ENCODE measurements at places on chromosomes 4 and X.

- no peak for DNase-seq
Observed at GRCh38 chrX:40871385-40872082, 136.2 kb upstream of the MED14 start.

DNA sequence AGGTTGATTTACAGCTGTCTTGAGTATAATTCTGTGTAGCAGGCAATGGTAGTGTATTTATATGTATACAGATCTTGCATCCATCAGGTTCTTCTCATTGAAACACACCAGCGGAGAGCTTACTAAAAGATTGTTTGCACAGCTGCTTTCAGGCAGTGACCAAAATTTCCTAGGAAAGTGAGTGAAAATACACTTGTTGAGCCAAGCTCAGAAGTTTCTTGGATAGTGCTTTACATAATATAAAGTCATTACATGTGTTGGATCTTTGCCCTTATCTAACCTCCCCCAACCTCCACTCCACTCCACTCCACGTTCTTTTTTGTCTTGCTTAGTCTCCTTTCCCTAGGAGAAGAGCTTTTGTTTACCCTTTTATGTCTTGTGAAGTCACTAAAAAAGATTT, 34.1 kb downstream of the CNKSR2 start:
- no peak for DNase-seq

DNA sequence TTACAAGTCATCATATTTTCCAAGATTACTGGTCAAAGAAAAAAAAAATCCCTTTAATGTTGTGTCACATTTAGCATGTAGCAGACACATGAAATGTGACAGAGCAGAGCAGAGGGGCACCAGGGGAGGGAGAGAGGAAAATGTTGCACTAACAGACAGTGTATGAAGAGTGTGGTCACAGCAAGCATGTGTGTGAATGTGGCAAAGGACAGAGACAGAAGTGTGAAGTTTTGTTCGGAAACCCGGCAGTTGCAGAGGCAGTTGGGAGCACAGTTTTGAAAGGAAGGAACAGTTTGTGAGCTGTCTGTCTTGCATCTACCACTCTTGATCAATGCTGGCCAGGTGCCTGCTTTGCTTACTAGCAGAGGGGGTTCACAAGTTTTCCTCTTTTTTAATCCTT, 83.9 kb upstream of the MAP3K15 start:
- no peak for DNase-seq

GRCh38 chr4:142194905-142195304, 558.5 kb downstream of the IL15 start:
- DNase-seq: no peak

DNA sequence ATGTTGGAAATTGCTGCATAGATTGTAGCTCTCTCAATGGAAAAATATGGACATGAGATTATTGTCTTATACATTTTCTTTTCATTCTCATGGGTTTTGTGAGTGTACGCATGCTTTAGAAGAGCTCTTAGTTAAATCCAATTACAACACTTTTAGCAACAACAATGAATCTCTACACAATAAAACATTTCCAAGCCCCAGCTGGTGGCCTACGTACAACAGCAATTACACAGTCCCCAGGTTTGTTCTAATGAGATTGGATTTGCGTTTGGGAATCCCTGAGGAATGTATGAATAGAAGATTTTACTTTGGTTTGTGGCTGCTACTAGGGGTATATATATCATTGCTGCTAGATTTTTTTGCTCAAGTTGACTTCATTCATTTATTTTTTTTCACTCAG, 98.6 kb downstream of the FHDC1 start:
- DNase-seq: no peak

- DNase-seq: no peak
Observed at GRCh38 chr4:98518559-98519267, 139.7 kb downstream of the TSPAN5 start.

DNA sequence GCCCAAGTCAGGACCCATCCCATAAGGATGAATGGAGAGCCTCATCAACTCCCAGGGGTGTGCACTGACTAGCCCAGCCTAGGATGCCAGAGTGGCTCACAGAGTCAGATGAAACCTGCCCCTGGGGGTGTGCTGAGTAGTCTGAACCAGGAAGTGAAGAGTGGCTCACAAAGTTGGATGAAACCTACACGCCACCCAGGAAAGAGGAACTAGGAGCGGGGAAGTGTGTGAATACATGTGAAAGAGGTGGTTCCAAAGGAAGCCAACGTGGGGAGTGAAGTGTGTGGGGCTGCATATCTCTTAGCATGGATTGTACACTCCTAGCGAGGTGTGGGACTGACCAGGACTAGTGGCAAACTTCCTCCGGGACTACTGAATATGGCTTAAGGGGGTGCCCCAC, 902.1 kb upstream of the NDST4 start:
- DNase-seq: no peak

DNA sequence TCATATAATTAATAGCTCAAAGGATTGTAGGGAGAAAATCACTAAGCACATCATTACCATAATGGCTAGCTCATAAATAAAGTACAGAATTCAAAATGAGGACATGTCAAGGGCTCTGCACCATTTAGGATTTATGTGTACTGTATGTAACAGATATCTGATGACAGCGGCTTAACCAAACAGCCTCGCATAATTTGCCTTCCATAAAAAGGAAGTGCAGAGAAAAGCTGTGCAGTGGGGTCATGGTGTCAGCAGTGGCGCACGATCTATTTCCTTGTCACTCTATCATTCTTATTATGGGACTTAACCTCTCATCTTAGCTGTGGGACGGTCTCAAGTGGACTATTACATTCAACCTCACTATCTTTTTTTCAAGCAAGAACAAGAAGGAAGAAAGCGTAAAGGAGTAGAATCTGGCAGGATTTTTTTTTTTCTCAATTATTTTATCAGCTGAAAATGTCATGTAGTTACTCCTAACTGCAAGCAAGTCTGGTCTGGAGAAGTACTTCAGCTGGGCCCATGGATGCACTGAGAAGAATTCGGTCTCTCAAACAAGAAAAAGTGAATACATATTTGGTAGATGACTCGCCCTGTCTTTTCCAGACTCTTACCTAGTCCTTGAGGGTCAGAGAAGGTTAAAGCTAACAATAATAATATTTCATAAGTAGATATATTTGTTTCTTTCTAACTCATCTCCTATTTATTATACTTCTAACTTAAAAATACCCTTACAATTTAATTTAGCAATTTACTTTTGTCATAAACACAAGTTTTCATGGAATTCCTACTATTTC, 94.6 kb downstream of the COX18 start:
- no peak for DNase-seq

- DNase-seq: no peak
Observed at GRCh38 chrX:37765507-37765906, 14.4 kb upstream of the CYBB start.

DNA sequence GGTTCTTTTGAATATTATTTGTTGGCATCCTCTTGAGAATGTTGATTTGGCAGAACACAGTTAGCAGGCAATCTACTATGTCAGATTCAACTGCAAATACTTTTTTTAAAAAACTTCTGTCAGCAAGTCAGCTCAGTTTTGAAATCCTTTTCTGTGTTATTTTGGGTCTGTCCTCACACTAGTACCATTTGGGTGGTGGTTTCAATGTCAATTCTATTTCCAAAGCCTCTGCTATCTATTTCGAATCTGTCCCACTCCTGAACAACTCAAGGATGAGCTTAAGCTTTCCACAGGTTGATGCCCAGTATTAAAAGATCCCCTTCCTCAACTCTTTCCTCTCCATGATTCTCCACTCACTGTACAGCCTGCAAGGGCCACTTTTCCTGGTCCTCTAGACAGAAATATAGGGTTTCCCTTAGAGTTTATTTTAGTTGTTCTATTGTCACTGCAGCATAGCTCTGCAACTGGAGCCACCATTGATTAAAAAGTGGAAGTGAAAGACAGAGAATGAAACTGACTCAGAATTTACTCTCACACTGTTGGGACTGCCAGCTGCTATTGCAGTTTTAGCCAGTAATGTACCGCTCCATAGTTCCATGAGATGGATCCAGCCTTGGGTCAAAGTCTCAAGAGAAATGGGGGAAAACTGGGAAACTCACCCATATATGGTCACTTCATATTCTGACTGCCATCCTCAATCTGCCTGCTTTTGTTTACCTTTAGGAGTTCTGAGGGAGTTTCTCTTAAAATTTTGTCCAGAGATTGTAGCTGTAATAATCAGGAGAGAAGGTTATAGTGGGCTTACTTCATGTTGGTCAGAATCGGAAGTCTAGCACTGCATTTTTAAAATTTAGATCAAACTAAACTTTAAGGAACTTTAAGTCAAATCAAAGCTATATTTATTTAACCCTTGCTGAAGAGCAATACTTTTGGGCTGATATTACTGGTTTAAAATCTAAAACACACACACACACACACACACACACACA, 14.6 kb downstream of the HDX start:
- DNase-seq: no peak

- DNase-seq: no peak
Observed at GRCh38 chr4:4425119-4425690, 38.3 kb downstream of the NSG1 start.

GRCh38 chr4:8355864-8356565, 84.5 kb downstream of the ACOX3 start:
- DNase-seq: no peak

DNA sequence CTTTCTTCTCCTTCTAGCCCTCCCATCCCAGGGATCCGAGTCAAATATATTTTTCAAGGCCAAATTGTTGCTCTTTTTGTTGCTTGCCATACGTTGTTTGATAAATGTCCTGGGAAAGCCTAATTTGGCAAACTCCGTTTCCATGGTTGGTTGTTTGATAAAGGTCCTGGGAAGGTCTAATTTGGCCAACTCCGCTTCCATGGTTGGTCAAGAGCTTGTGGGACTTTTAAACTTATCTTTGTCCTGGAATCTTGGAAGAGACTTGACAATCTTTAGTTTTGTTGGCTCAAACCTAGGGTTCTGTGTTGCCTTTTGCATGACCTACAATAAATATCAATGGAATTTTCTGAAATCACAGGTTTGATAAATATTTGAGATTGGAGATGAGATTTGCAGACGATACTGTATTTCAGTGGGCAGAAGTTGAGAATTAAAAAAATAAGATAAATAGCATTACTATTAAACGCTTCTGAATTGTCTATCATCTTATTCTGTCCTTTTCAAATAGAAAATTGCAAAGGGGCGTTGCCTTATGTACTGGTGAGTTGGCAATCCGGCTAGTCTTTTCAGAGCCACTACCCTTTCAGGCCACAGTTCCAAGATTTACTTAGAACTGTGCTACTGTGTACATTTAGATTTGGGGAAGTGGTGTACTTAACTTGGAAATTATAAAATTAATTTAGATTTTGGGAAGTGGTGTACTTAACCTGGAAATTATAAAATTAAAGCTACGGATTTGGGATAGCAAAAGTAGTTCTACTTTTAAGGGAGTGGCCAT, 804 bp downstream of the OSTC start:
- peak; percentile 63 for DNase-seq

GRCh38 chrX:153398275-153398960, 2.7 kb downstream of the PNMA6E start:
- DNase-seq: no peak

- DNase-seq: no peak
Observed at GRCh38 chrX:1500701-1501624, 36.0 kb downstream of the P2RY8 start.

GRCh38 chrX:68084765-68085164, 348.5 kb downstream of the OPHN1 start:
- DNase-seq: no peak

DNA sequence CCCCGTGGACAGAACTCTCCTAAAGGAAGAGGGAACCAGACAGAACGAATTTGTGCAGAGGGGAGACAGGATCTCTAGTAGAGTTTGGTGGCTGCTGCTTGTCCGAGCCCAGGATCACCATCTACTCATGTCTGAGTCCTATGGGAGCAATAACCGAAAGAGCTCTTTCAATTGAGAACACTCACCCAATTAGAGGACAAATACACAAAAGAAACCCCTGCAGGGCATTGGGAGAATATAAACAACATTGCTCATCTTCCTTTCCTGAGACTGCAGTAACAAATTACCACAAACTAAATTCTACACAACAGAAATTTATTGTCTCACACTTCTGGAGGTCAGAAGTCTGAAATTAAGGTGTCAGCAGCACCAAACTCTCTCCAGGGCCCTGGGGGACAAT, 65.6 kb downstream of the SPINK2 start:
- DNase-seq: no peak

DNA sequence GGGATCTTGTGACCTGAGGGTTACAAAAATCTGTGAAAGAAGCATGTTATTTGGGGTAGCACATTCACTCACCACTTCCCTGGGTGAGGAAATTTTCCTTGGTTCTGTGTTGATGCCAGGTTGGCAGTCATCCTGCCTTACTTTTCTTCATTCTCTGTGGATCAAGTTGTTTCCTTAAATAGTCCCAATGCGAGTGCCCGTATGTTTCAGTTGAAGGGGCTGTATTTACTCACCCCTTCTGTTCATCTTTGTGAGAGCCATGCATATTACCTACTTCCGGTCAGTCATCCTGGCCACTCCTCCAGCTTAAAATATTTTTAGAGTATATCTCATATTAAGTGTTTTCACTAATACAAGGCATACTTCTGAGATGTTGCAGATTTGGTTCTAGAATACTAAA, 2.6 kb upstream of the UGT2B7 start:
- no peak for DNase-seq

DNA sequence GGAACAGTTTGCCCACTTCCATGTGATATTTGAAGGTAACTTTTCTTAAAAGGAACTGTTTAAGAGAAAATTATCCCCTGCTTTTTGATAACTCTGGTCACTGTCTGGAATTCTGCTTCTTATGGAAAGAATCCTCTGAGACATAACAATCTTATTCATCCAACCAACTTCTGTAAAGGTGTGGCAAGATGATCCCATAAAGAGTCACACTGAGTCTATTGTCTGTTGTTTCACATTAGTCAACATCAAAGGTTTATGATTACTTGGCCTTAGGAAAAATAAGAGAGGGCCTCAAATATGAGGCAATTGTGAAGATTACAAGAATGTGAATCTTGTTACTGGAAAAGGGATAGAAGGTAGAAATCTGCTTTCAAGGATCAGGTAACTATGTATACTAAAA, 88.0 kb upstream of the MAGEB18 start:
- DNase-seq: no peak

DNA sequence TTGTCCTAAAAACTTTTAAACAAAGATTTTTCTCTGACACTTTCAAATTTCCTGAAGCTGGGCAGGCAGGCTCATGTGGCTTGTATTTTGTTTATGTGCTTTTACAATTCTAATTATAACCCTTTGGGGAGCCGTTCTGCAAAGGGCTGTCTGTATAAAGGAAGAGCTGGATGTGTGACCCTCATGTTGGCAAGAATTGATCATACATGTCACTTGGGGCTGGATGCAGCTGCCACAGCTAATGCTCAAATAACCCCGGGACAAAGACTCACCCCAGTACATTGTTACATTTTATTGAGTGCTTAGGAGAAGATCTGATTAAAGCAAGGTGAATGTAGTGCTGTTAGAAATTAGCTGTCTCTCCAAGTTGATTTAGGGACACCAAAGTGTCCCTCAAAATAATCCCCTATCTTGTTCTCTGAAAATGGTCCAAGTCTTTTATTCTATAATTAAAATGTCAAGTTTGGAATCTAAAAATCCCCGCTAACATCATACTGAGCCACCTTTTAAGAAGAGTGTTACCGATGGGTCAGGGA, 13.0 kb upstream of the DAPP1 start:
- DNase-seq: no peak

GRCh38 chrX:275476-275966, 5.7 kb upstream of the PLCXD1 start:
- DNase-seq: no peak

Data from COLO829 (cell line).